ELF-1 (cell line): ENCODE measurements at places on chromosomes 6 and 20.

GRCh38 chr6:161918109-161918531 is 644.3 kb upstream of the AGPAT4 start:
- no peak for DNase-seq

DNA sequence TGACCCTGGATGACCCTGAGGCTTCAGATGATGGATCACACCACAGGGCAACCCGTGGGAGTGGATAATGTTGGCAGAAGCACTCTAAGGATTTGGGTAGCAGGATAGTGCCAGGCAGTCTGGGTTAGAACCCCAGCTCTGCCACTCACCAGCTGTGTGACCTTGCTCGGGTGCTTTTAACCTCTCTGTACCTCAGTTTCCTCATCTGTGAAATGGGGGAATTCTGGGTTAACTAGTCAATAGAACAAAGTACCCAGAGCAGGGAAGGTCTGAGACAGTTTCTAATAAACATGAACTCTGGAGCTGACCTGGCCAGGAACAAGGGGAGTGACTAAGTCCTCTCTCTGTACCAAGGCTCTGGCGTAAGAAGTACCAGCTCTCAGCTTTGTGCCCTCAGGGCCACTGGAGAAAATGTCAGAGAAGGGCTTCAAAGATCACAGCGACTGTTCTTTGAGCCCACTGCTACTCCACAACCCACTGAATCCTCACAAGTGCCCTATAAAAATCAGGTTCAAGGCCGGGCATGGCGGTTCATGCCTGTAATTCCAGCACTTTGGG is 14.7 kb upstream of the NOL4L start:
- DNase-seq: no peak

DNA sequence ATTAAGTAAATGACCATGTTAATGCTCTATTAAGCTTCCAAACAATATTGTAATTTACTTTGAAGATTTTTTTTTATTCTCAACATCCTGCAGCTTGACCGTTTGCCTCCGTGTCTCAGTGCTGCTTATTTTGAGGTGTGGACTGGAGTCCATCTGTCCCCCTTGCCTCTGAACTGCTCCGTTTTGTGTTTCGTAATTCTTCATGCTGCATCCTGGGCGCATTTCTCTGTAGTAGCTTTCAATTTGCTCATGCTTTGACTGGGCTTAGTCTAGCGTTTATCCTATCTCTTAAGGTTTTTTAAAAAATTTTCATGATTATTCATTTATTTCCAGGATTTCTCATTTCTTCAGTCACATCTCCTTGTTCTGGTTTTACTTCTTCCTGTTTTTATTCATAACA is 37.8 kb downstream of the PTPN1 start:
- DNase-seq: no peak

- peak; percentile 70 for DNase-seq
Measured at GRCh38 chr6:26044140-26045064, 42.8 kb upstream of the HFE start.

GRCh38 chr20:25020345-25020744 is 27.8 kb upstream of the APMAP start:
- no peak for DNase-seq

DNA sequence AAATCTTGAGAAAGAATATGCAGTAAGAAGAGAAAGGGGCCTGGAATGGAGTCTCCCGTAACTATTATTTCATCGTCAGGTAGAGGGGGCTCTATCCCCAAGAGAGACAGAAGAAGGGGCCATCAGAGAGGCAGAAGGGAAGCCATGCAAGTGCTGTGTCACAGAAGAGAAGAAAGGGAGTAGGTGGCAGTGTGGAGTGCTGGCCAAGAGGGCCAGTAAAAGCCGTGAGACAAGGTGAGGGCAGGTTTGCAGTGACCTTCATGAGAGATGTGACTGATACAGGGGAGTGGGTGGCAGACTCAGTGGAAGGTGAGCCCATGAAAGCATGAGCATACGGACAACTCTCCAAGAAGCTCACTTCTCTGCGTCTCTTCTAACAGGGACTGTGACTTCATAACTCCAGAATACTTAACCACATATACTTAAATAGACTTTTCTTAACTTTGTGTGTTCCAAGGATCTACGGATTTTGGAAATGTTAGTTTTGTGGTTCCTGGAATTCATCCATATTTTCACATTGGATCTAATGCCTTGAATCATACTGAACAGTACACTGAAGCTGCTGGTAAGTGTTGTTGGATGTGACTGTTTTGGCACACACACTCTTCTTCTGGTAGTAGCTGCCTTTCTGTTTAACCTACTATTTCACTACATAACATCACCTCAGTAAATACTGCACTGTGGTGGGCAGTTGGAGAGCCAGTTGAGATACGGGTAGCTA is 15.6 kb downstream of the PM20D2 start:
- DNase-seq: peak; percentile 41

DNA sequence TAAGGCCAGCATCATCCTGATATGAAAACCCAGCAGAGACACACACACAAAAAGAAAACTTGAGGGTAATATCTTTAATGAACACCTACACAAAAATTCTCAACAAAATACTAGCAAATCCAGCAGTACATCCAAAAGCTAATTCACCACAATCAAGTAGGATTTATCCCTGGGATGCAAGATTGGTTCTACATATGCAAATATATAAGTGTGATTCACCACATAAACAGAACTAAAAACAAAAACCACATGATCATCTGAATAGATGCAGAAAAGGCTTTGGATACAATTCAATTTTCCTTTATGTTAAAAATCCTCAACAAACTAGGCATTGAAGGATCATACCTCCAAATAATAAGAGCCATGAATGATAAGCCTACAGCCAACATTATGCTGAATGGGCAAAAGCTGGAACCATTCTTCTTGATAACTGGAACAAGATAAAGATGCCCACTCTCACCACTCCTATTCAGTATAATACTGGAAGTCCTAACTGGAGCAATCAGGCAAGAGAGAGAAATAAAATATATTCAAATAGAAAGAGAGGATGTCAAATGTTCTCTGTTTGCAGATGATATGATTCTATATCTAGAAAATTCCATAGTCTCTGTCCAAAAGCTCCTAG is 33.9 kb upstream of the CLVS2 start:
- DNase-seq: no peak

GRCh38 chr6:155100087-155100486 is 105.0 kb downstream of the TIAM2 start:
- DNase-seq: no peak

- no peak for DNase-seq
Measured at GRCh38 chr6:52371656-52372191, 9.8 kb downstream of the PAQR8 start.

GRCh38 chr20:61636531-61637116 is 384.6 kb downstream of the CDH4 start:
- DNase-seq: no peak

- DNase-seq: no peak
Measured at GRCh38 chr6:122116835-122117627, 282.4 kb upstream of the HSF2 start.

- no peak for DNase-seq
Measured at GRCh38 chr6:38078671-38079070, 259.1 kb downstream of the ZFAND3 start.

DNA sequence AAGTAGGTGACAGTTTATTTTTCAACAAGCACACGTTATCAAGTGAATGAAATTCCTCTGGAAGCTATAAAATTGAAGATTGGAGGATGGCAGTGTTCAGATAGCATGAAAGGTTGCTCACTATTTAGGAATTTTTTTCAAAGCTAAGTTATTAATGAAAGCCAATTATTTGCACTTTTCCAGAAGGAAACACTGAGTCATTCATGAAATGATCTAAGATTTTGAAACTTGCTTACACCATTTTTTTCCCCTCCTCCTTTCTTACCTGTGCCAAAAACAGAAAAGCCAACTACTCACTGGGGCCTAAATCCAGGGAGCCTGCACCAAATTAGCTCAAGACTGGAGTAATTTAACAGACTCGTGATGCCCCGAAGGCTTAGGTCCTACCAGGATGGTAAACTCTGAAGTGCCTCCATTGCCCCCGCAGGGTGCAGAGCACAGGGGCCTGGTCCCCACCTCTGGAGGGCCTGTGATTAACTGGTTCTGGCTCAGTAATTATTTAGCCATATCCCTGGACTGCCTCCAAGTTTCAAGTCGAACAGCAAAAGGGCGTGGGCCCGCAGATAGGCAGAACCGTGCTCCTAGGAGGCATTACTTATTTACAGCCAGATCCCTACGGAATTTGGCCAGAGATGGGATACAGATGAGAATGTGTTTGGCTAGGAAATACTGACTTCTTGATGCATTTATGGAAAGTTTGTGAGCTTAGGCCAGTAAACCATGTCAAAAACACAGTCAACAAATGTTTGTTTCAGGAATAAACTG is 28.0 kb upstream of the ZNF217 start:
- DNase-seq: peak; percentile 86

- peak; percentile 23 for DNase-seq
Measured at GRCh38 chr6:138162111-138162954, 594 bp downstream of the ARFGEF3 start.

- peak; percentile 7 for DNase-seq
Measured at GRCh38 chr6:16596616-16597331, 164.5 kb downstream of the ATXN1 start.
